ENCODE measurements at places on chromosomes 1 and 21.

DNA sequence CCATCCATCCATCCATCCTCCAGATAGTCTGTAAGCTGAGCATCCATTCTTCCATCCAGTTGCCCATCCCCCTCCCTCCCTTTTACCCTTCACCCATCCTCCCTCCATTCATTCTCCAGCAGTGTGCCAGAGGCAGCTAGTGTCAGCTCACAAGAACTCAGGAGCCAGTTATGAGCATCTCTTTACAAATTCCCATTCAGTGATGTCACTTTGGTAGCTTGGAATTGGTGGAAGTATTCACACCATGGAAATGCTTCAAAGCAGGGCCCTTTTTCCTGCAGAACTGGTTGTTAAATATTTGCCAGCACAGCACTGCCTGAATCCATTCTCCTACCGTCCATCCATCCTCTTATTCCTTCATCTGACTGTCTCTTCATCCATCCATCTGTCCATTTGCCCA is 72.5 kb downstream of the ARHGEF10L start:
- no peak for DNase-seq

- no peak for DNase-seq
Measured at GRCh38 chr1:45551684-45552083, 1.1 kb downstream of the AKR1A1 start.

- DNase-seq = no peak
Measured at GRCh38 chr1:107183011-107183410, 42.2 kb downstream of the NTNG1 start.

GRCh38 chr1:218661411-218661810 is 316.3 kb downstream of the TGFB2 start:
- no peak for DNase-seq

DNA sequence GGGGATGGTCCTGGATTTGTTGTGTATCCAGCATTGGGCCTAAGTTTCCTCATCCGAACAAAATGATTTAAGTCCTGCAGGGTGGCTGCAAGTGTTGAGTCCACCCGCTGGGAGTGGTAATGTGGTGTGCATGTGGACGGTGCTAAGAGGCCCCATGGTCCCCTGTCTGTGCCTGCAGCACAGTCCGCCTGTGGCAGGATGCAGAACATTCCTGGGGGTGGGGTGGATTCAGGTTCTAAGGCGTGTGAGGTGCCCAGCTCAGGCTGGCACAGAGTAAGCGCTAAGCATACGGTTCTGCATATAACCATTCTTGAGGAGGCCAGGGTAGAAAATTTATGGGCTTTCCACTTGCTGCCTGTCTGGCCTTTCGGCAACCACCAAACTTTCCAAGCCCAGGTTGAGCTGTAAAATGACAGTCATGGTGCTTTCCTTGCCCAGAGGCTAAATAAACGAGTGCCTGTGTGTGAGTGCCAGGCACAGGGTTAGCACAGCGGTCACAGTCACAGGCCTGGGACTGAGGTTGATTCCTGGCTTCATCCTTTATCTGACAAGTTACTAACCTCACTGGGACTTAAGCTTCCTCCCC is 30.7 kb downstream of the SLC2A1 start:
- no peak for DNase-seq

GRCh38 chr1:219040291-219040690 is 133.4 kb upstream of the LYPLAL1 start:
- DNase-seq = no peak

GRCh38 chr1:66250478-66250877 is 283.5 kb upstream of the SGIP1 start:
- DNase-seq = no peak

GRCh38 chr1:7471836-7472235 is 299.3 kb upstream of the VAMP3 start:
- DNase-seq = no peak

DNA sequence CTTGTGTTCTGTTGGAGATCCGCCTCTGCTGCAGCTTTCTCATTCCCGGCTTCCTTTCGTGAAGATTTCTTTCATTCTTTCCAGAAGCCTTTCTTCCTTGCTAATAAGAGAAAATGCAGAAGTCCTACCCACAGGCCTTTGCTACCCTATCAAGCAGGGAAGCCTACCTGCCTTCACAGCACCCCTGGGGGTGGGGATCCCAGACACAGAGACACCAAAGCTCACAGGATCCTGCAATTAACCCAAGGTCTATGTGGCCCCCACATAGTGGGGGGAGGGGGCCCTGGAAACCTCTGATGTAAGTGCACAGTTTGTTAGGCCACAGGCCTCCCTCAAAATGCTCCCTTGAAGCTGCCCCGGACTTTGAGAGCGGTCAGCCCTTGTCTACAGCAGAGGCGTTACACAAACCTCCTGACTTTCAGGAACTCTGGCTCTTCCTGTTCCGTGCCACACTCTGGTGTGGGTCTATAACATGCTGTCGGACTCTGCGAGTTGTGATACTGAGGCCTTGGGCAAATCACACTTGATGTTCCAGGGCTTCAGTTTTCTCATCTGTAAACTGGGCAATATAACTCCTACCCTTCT is 31.2 kb downstream of the NKAIN1 start:
- DNase-seq = no peak

- no peak for DNase-seq
Measured at GRCh38 chr1:14413819-14414490, 184.5 kb upstream of the KAZN start.

DNA sequence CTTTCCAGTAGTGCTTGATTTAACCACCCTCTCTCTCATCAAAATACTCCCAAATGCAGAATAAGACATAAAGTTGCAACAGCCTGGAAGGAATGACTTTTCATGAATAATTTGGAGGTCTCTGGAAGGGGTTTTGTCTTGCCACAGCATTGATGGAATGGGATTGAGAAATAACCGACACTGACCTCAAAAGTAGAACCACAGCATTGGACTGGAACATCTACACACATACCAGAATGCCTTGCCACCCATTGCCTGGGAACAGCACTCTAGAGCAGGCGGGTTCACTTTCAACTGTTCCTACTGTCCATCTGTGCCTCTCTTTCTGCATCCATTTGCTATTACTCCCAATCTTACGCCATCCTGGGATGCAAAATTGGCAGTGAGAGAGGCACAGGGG is 149.1 kb upstream of the USP24 start:
- no peak for DNase-seq

- no peak for DNase-seq
Measured at GRCh38 chr21:15088488-15088887, 23.7 kb upstream of the NRIP1 start.

DNA sequence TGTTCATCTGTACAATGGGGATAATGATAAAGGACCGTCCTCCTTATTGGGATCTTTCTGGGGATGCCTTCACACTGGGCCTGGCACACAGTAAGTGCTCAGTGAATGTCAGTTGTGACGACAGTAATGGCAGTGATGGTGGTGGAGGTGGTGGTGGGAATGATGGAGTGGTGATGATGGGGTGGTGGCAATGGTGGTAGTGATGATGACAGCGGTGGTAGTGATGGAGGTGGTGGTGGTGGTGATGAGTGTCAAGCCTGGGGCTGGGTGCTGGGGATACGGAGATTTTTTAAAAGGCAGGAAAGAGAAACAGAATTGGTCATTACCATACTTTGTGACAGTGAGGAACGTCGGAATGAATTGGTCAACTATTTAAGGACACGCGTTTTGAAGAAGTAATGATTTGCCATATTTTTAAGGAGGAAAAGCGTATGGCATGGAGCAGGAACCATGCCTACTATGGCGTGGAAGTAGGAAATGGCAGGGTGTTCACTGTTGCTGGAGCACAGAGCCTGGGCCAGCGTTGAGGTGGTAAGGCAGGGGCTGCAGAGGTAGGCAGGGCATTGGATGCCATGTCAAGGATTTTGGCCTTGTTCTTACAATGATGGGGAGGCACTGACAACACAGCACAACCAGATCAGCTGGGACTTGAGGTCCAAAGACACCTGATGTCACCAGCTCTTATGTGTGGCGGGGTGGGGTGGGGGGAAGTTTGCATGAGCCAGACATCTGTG is 128.7 kb downstream of the ACTL8 start:
- no peak for DNase-seq

DNA sequence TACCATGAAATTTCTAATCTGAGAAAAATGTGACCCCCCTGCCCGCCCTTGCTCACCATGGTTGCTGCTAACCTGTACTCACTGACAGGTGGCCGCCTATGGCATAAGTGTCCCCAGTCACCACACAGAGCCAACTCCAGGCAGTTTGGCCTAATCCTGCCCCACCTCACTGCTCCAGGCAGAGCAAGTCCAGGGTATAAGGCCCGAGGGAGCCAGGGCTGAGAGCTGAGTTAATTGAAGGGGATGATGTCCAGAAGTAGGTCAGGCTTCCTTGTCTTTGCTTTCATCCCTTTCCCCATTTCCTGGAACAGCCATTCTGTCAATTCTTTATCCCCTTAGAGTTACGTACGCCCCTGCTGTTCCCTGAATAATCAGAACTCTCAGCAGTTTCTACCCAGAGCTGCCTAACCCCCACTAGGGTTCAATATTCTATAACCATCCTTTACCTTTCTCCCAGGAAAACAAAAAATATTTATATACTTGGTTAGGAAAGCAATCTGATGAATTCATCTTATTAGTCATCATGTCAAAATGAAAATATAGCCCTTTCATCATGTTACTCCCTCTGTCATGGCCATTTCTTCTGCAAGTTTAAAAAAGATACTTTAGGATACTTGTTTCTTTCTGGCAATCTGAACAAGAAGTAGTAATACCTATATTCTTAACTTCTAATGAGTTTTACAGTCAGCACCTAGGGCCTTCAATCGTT is 29.4 kb upstream of the CD101 start:
- DNase-seq = no peak

DNA sequence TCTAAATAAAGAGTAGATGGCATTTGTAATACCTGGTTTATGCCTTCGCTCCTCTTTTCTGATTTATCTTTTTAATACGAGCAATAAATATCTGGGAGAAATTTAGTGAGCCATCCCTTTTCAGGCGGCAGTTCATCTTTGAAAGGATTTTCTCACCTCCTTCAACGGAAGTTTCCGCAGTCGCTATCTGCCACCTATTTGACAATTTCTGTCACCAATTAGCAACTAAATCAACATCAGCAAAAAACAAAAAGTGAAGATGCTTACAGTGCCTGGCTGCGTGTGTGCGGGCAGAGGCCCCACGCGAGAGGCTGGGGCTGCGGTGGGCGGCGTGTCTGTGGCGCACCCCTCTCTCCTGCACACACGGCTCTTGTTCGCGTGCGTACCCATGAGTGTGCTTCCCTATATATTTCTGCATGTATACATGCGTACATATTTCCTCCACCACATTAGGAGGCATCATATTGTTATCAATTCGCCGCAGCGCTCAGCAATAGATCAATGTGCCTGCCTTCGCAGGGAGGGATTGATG is 117.3 kb upstream of the BARHL2 start:
- DNase-seq = no peak

DNA sequence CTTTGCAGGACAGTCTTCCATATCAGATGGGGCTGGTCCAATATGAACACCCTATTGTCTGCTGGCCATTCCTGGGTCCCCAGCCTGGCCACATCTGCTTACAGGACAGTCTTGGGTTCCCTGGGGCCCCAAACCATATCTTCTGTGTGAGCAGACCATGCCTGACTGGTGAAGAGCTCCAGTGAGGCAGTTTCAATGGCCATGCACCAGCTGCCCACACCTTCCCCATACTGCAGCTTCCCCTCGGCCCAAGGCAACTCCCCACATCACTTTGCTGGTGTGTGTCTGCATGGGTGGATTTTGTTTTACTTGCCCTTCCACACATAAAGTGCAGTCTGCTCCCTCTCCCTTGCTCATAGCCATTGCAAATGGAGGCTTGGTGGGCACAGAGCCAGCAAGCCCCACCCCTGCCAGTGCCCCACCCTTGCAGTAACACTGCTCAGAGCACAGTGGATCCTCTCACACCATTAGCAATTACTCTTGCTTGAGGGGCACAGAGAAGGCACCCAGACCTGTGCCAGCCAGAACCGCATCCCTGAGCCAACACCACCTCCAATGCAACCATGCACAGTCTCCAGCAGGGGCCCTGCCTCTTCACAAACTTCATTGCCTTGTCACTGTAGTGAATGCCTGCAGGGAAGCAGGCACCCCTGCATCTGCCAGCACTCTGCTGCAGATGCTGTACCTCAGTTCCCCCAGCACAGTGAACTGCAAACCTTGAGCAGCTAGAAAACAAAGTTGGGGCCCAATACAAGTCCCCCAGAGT is 474.5 kb upstream of the BEND5 start:
- DNase-seq = no peak

DNA sequence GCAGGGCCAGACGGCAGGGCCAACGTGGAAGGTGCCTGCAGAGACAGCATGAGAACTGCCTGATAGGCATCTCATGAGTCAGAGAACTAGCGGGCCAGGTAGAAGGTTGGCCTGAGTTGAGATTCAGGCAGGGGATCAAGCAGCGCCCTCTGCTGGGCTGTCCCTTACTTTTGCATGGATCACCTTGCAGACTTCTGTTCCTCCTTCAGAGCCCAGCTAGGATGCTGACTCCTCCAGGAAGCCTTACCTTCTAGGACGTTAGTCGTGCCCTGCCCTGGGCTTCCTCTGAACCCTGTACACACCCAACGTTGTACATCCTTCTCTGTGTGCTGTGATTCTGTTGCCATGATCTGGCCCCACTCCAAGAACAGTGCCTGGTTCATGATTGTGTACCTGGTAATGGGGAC is 231.3 kb upstream of the VAMP3 start:
- DNase-seq = no peak

GRCh38 chr1:69862906-69863305 is 295.2 kb downstream of the LRRC7 start:
- no peak for DNase-seq

- no peak for DNase-seq
Measured at GRCh38 chr1:192914092-192914491, 105.3 kb downstream of the RGS2 start.

DNA sequence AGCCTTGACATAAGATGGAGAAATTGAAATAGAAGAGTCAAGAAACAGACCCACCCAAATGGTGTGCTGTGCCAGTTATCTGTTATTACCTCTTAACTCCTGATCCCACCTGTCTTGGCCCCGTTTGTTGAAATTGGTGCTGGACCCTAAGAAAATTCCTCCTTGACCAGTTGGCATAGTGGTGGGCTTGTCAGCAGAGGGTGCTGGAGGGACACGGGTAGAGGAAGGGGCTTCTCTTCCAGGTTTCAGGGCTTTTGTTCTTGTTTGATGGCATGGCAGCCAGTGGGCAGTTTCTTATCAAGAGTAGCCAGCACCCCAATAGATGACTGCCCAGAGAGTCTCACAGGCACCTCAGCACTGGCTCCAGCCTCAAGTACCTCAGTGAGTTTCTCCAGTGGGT is 51.6 kb downstream of the PCBP3 start:
- DNase-seq = no peak

DNA sequence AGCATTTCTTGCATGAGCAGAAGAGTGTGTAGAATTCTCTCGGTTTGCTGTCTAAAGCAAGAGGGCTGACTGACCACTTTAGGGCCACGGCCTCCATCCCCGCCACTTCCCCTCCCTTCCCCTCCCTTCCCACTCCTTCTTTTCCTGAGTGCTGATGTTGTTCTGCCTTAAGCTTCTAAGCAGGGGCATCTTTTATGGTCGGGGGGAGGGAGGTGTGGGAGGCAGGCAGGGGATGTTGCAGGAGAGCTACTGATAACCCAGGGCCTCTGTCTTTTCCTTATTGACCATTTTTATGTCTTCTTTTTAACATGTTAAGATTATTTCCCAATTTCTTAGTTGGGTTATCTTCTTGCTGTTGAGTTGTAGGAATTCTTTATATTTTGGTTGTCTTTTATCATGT is 15.1 kb downstream of the USP25 start:
- DNase-seq = no peak
